ENCODE measurements at places on chromosomes 12 and 14.
A peak's percentile ranks its signal among the peaks of the same experiment; 100 is the strongest.

GRCh38 chr14:68951800-68952530, 27.1 kb downstream of the ACTN1 start:
- no peak for DNase-seq

- DNase-seq: no peak
Observed at GRCh38 chr12:122310626-122311333, 44.5 kb upstream of the VPS33A start.

DNA sequence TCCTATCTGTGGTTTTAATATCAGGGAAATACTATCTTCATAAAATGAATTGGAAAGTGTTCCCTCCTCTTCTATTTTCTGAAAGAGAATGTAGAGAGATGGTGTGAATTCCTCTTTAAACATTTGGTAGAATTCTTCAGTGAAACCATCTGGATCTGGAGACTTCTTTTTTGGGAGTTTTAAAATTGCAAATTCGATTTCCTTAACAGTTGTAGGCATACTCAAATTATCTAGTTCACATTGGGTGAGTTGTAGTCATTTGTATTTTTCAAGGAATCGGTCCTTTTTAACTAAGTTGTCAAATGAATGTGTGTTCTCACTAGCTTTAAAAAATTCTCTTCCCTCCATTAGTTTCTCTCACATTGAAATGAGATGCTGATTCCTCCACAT, 75.4 kb upstream of the CHST11 start:
- no peak for DNase-seq

- no peak for DNase-seq
Observed at GRCh38 chr12:20063116-20063515, 305.2 kb upstream of the PDE3A start.

DNA sequence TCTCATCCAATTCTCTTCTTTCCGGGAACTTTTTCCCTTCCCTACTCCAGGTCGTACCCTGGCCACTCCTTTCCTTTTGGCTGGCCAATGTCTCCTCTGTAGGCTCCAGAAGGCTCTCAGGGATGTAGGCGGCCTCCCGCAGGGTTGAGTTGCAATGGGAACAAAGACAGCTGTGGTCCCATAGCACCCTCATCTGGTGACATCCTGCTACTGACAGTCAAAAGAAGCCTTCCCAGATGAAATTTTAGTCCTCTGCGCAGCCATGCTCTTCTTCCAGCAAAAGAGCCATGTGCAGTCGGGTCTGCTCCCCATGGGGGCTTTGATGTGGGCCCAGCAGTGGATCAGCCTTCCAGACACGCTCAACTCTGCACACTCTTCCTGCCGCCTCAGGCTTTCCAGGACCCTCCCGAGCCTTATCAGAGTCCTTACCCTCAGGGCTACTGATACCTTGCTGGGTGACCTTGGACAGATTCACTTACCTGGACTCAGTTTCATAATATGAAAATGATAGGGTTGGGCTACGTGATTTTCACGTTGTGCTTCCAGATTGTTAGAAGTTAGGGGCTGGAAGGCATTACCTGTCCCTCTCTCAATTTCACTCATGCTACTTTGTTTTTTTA, 5.5 kb upstream of the CELA1 start:
- no peak for DNase-seq

- peak; percentile 87 for DNase-seq
Observed at GRCh38 chr14:68816183-68816942, 23.5 kb upstream of the ZFP36L1 start.

GRCh38 chr14:50599700-50600444, 39.9 kb downstream of the ATL1 start:
- DNase-seq: no peak

- DNase-seq: no peak
Observed at GRCh38 chr12:7012024-7012607, 6.2 kb downstream of the LPCAT3 start.
